Epithelial cell of prostate (primary cell): ENCODE measurements at places on chromosomes 7 and 10.

- no peak for DNase-seq
Measured at GRCh38 chr7:155578016-155578415, 31.7 kb upstream of the CNPY1 start.

- no peak for DNase-seq
Measured at GRCh38 chr10:65847436-65848230, 1078.2 kb upstream of the LRRTM3 start.

DNA sequence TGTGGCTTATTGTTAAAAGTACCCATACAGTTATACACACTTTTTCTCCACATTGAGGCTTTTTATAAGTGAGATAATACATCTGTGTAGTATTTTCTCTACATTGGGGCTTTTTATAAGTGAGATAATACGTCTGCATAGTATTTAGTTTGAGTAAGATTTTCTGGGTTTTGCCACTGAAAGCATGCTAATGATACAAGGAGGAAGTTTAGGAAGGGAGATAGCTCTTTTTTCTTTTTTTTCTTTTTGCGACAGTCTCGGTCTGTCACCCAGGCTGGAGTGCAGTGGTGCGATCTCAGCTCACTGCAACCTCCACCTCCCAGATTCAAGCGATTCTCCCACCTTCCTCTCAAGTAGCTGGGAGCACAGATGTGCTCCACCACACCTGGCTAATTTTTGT, 13.3 kb downstream of the FAM107B start:
- no peak for DNase-seq

DNA sequence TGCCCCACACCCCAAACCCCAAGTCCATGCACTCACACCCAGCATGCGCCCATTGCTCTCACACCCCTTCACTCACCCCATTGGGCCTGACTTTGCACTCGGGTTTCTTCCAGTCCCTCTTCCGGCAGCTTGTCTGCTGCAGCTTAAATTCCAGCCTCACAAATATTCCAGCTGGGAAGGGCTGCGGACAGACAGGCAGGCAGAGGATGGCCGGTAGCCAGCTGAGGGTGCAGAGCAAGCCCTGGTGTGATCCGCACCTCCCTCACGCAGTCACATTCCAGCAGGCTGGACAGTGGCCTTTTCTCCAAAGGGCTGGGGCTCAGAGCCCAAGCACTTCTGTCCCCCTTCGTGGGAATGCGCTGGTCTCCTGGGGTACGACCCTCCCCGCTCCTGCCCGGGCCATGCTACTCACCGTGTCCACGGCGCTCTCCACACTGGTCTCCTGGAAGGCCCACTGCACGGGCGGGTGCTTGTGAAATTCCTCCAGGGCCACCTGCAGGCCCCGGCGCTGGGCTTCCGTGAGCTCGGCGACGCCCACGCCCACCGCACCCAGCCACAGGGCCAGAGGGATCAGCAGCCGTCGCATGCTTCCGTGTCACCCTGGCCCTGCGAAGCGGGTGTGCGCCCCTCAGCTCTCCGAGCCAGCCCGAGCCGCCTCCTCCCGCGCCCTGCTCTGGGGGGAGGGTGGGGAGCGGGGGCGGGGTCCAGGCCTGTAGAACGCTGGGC, 1.2 kb downstream of the RARRES2 start:
- DNase-seq: no peak

- no peak for DNase-seq
Measured at GRCh38 chr10:22454634-22455033, 109.3 kb downstream of the SPAG6 start.

DNA sequence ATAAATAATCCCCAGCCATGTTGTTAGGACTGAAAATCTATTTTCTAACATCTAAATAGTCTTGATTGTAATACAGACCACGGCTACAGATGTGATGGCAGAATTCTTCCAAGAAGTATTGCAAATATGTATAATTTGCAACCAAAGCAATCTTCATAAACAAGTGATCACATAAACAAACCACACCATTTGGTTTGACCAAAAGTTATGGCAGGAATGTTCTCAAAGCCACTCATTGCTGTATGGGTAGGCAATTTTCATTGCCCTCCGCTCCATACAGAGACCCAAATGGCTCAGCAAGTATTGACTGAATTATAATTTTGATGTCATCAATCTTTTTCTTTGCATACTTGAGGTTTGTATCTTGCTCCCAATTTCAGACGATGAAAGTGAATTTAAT, 19.0 kb upstream of the RHOBTB1 start:
- no peak for DNase-seq

- no peak for DNase-seq
Measured at GRCh38 chr7:69244701-69245100, 353.6 kb upstream of the AUTS2 start.
